ENCODE measurements at places on chromosomes 4 and X. TPM values are rescaled to one million over a fixed set of nuclear protein-coding genes. Genes with fewer than 3 reads are reported as not detected.

The FAM133A gene
- polyA plus RNA-seq, result not detected

The FGF13 gene
- 0.81 TPM for polyA plus RNA-seq

The KIAA1210 gene
- polyA plus RNA-seq, result not detected

The GIMD1 gene
- not detected for polyA plus RNA-seq

The DCAF12L1 gene
- not detected for polyA plus RNA-seq

The CSN1S1 gene
- polyA plus RNA-seq, result 0.35 TPM

The PAGE2 gene
- not detected for polyA plus RNA-seq

The TMPRSS11F gene
- polyA plus RNA-seq, result not detected
